ENCODE measurements at places on chromosomes 3 and 15.

DNA sequence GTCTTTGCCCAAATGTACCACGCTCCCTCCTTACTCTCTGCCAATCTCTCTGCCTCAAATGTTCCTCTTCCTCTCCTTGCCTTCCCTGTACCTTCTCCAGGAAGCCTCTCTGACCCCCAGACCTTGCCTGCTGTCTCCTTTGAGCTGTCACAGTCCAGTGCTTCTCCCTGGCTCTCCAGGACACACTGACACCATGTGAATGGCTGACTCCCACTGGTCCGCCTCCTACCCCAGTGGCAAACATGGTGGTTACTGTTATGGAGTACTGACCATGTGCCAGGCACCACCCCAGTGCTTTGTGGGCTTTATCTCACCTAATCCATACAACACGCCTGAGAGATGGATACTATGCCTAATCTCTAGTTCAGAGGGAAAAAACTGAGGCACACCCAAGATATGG lies 141.9 kb downstream of the TPRA1 start:
- no peak for DNase-seq

DNA sequence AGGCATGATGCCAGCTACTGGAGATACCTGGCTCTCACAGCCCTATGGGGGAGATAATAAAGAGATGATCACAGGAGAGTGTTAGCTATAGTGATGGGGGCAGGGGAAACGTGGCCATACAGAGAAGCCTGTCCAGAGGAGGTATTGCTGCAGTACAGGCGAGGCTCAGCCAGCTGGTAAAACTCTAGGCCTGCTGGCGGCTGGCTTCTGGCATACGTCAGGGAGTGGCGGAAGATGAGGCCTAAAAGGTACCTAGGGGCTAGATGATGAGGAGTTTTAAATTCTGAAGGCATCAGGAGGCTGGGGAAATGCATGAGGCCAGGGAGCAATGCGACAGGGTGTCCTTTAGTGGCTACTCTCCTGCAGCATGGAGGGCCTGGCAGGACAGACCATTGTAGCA lies 110.7 kb downstream of the EEFSEC start:
- DNase-seq, result no peak

DNA sequence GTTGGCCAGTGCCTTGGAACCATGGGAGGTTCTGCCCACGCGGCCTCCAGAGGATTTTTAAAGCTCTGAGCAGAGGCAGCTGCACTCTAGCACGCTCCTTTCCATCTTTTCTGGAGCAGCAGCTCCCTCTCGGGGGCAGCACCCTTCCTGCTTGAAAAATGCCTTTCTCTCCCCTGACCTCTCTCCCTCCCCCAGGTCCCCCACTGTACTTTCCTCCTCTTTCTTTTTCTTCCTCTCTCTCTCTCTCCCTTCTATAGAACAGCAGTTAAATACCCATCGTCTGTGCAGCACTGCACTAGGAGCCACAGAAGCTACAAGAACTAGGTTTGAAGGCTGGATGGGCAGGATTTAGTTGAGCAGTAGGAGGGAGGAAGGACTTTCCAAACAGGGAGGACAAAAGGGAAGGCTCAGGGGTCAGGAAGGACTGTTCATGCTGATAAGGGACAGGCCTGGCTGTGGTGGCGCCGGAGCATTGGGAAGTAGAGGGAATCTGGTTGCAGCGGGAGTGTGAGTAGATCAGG lies 4.4 kb downstream of the ALPK3 start:
- DNase-seq, result no peak

DNA sequence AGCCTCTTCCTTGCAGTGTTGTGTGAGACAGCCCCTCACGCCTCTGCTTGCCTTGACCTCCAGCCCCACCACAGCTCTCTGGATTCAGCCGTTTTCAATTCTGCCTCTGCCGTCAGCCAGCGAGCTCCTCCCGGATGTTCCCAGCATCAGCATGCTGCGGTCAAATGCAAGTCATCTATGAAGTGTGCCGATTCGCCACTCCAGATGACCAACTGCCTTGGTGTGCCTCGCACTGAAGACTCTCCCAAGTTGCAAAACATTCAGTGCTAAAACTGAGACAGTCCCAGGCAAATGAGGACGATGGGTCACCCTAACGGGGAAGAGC lies 30.6 kb upstream of the RASA2 start:
- no peak for DNase-seq

DNA sequence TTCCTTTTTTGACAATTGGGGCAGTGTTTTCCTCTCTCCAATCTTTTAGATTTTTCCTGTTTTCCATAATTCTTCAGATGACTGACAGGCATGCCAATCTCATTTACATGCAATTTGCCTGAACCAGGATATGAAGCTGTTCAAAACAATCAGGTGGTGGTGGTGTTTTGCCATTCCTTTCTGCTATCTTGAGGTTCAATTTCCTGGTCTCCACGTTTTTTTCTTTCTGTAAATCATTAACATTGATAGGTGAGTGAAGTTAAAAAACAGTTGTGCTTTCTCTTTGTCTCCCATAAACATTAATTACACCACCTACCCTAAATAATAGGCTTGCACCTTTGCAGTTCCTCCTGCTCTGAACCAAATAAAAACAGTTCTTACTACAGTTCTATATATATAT lies 49.1 kb downstream of the C2CD4A start:
- no peak for DNase-seq

GRCh38 chr15:96553006-96553405 lies 222.5 kb downstream of the NR2F2 start:
- DNase-seq, result no peak

DNA sequence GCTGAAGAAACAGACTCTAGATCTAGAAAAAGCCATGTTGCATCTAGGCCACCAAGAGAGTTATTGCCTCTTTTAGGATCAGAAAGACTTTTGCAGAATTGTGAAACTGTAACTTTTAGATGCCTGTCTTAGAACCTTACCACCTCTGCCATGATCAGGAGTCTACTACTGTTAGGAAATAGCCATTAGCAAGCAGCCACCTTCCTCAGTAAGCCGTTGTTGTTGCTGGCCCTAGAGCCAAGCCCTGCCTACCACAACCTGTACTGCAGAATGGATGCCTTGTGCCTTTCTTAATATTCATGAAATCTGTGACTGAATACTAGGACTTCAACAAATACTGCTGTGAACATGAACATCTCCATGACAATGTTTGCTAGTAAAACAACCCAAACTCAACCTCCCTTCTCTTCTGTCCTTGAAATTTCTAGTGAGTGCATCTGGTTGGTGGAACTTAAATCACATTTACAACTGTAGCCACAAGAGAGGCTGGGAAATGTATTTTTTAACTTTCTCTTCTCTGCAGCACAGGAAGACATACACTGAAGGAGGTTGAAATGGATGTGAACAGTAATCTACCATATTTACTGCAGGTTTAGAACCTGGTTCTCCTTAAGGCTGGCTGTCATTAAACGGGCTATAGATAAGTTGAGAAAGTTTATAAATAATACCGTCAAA lies 20.7 kb downstream of the RASA2 start:
- DNase-seq, result no peak

GRCh38 chr3:124142389-124142970 lies 150.6 kb upstream of the ROPN1 start:
- DNase-seq, result no peak

GRCh38 chr15:96330450-96331143 lies at the start of gene NR2F2:
TSS of gene NR2F2 (plus strand) at chr15:96330700. CDS start at chr15:96332106, 1,406 bp downstream.
- DNase-seq, result peak; percentile 77

DNA sequence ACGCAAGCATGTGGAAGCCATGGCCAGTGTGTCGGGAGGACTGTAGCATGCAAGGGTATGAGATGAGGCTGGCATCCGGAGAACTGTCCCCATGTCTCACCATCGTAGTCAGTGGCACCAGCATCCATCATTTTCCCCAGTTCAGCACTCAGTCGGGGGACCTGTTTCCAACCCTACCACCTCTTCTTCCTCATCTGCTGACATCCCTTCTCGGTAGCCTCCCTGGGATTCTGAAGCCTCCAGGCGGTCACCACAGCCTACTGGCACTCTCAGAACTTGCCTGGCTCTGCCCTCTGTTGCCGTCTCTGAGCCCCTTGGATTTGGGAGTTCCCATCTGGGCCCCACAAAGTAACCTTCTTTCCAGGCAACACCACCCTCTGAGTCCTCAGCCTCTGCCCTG lies 131.1 kb upstream of the ABHD17C start:
- no peak for DNase-seq

DNA sequence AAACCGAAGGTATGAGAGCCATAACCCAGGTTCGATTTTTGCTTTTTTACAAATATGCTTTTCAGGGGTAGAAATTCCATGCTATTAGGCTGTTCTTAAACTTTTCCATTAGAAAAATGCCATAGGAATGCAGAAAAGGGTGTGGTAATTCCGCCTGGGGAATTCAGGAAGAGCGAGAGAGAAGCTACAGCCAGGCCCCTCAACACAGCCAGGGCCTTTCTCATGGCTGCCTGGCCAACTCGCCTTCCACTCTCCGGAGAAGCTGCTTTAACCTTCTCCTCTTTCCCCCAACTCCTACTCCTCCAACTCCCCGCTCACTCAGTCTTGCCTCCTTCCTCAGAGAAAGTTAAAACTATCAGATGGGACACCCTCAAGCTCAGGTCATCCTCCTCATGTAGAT lies 9.1 kb upstream of the TICRR start:
- no peak for DNase-seq

DNA sequence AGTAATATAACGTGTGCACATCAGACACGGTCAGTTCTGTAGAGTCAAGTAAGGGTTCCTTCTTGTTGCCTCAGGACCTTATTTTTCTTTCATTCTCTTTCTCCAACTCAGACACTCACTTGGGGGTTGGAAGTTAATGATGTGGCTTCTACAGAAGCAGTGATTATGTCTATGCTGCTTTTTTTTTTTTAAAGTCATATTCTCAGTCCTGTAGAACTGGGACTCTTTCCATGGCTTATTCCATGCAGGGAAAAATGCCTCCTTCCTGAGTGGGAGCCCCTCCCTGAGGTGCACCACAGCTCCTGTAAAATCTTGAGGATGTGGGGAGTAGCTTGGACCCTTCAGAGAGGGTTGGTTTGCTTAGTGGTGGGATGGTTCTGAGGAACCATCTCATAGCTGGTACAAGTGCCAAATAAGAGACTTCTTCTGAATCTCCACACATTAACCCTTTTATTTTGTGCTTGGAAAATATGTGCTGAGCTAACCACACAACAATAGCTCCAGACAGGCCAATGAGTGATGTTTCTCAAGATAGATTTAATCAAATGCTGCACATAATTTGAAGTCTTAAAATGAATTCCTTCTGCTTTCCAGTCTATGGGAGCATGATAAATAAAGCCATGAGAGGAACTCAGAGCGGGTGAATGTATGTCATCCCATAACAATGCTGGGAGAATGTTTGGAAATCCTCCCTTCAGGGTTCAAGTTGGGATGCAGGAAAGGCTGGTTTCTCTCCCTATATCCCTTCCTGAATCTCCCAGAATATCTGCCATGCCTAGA lies 23.3 kb upstream of the FSTL1 start:
- DNase-seq, result no peak

DNA sequence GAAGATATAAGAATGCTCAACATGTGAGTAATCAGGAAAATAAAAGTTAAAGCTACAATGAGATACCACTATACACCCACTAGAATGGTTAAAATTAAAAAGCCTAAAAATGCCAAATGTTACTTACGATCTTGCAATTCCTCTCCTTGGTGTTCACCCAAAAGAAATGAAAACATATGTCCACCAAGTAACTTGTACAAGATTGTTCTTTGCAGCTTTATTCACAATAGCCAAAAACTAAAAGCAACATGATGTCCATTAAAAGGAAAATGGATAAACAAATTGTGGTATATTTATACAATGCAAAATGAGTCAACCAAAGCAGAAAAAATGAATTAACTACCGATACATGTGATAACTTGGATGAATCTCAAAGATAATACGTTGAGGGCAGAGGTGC lies 301.6 kb upstream of the THBS1 start:
- DNase-seq, result no peak

- DNase-seq, result no peak
Observed at GRCh38 chr3:30747771-30748281, 141.4 kb downstream of the TGFBR2 start.

- DNase-seq, result no peak
Observed at GRCh38 chr3:183158551-183159006, 4.0 kb downstream of the LAMP3 start.

All from NCI-H187 treated with DMSO at 0.1 percent for 48 hours (cell line).